ENCODE measurements at places on chromosomes 3 and 15.

GRCh38 chr15:70276401-70276800 lies 178.7 kb upstream of the TLE3 start:
- no peak for DNase-seq

DNA sequence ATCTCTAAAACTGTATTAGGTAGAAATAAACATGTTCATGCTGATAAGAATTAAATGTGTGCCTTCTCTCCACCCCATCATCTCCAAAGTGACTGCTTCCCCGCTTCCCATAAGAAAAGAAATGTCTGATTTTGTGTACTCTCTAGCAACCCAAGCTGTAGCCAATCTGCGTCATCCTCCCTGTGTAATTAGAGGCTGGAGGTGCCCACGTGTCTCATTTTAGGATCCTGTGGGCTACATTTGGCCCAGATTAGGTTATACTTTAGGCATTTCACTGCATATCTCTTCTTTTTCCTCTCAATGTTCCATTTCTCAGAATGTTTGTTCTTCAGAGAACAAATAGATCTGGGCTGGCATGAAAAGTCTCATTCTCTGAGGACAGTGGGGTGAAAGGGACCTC lies 19.3 kb upstream of the ZNF148 start:
- no peak for DNase-seq

DNA sequence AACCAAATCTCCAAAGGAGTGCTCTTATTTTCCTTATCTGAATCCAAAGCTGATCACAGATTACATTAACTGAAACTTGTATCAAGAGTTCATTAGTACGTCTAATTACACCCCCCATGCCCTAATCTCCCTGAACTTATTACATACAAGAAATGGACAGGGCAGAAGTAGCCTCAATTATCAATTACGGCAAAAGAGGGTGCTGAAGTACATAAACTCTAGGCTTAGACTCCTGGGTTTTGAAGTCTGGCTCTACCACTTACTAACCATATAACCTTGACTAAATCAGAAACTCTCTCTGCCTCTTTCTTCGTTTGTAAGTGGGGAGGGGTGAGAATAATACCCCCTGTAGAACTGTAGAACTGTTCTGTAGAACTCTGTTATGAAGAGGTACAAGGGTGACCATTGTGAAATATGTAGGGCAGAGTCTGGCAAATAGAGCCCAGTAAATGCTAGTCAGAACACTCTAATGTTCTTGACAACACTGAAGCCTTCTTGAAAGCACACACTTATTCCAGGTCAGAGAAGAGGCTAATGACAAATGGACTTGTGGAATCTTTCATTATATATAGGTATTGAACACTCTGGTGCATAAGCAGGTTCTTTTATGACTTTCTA lies 19.6 kb upstream of the OR5K4 start:
- DNase-seq, result no peak

DNA sequence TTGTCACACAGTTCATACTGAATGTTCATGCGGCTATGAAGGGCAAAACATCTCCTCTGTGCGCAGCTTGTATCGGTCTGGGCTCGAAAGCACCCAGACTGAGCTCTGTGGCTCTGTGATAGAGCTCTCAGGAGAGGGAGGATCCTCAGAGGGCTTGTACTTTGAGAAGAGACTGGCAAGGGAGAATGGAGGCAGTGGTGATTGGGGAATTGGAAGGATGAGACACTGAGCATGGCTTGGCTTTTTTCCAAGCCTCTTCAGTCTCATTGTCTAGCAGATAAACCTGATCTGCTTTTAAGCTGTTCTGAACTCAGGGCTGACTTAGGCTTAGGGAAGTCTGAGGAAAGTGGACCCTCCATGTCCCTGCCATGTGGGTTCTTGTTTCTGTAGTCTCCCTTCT lies 43.0 kb downstream of the RAD54L2 start:
- peak; percentile 26 for DNase-seq

DNA sequence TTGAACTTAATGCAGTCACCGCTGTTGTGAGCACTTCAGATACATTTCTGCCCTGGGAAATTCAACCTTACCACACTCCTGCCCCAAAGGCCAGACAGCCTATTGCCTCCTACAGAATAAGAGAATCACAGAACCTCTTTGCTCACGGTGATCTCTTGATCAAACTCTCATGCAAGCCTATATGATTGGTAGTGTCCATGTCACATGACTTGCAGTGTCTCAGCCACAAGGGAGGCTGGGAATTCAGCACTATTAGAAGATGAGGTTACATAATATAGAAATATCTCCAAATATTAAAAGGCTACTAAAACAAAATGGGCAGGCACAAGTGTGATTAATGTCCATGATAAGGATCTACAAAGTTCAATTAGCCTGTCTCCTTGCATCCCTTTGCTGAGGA lies 3.8 kb upstream of the PCOLCE2 start:
- DNase-seq, result no peak

DNA sequence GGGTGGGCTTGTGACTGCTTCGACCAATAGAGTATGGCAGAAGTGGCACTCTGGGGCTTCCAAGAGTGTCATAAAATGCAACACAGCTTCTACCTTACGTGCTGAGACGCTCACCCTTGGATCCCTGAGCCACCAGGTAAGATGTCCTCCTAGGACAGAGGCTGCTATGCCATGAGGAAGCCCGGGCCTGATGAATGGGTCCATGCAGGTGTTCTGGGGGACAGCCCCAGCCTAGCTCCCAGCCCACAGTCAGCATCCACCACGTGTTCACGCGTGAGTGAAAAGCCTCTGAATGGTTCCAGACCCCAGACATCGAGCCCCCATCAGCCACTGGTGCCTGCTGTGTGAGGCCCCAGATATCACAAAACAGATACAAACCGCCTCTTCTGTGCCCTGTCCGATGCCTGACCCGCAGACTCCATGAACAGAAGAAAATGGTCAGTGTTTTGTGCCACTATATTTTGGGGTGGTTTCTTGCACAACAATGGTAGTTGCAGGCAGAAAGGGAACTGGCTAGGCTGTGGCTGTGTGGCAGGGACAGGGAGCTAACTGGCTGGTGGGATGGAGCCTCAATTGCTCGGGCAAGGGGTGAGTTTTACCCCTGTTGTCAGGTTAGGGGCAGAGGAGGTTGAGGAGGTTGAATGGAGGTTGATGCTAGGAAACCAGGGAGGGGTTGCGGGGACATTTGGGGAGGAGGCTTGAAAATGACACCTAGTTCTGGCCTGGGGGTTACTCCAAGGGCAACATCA lies 92.2 kb downstream of the LINGO1 start:
- DNase-seq, result no peak

GRCh38 chr3:167166594-167167253 lies 213.4 kb downstream of the ZBBX start:
- no peak for DNase-seq

DNA sequence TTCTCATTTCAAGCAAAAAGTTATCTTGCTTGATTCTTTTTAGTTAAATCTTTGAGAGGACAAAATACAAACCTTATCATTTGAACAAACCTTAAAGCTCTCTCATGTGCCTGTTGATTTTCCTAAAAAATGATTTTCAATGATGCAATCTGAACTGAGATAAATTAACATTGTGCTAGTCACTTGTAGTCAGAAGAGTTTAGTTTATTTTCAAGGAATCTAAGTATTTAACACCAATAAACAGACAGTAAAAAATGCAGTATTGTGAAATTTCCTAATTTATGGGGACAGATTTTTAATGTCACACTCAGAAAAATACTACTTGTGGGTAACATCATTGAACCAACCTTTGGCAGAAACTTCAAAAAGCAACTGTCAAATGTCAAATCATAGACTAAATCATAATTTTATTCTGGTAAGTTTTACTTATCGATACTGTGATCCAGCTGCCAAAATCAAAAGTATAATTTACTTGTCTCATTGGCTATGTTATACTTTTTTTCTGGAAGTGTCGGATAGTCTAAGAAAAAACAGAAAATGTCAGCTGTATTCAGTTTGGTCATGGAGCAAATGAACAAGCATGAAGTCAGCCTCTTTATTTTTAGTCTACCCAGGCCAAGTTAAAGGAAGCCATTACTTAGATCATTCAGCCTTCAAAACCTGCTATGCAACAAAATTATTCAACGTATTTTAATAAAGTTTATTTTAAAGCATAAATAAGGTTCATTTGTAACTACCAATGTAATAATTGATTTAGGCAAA lies 52.4 kb upstream of the FNDC3B start:
- DNase-seq, result no peak

GRCh38 chr15:28930011-28930410 lies 44.2 kb downstream of the APBA2 start:
- DNase-seq, result no peak

DNA sequence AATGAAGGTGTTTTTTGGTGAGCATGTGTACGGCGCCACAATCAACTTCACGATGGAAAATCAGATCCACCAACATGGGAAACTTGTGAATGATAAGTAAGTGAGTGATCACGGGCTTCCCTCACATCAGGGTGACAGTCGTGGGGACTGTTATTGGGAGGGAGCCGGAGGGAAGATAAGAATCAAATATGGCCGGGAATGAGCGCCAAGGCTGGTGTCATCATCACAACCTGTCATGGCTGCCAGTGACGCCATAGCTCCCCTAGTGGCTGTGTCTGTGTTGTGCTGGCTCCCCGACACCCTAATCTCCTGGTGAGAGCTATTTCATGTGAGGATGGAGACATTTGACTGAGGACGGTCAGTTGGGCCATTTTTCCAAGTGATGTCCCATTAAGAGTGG lies 168.5 kb downstream of the SV2B start:
- no peak for DNase-seq

Measured in fibroblast of pulmonary artery (primary cell).